ENCODE measurements at places on chromosomes 11 and 22. TPM values are rescaled to one million over a fixed set of nuclear protein-coding genes. Genes with fewer than 3 reads are reported as not detected.

GRCh38 chr11:102012946-102013345 is 34.3 kb upstream of the CFAP300 start:
- no peak for DNase-seq

- no peak for DNase-seq
Observed at GRCh38 chr22:43005106-43005505, 9.8 kb downstream of the PACSIN2 start.

DNA sequence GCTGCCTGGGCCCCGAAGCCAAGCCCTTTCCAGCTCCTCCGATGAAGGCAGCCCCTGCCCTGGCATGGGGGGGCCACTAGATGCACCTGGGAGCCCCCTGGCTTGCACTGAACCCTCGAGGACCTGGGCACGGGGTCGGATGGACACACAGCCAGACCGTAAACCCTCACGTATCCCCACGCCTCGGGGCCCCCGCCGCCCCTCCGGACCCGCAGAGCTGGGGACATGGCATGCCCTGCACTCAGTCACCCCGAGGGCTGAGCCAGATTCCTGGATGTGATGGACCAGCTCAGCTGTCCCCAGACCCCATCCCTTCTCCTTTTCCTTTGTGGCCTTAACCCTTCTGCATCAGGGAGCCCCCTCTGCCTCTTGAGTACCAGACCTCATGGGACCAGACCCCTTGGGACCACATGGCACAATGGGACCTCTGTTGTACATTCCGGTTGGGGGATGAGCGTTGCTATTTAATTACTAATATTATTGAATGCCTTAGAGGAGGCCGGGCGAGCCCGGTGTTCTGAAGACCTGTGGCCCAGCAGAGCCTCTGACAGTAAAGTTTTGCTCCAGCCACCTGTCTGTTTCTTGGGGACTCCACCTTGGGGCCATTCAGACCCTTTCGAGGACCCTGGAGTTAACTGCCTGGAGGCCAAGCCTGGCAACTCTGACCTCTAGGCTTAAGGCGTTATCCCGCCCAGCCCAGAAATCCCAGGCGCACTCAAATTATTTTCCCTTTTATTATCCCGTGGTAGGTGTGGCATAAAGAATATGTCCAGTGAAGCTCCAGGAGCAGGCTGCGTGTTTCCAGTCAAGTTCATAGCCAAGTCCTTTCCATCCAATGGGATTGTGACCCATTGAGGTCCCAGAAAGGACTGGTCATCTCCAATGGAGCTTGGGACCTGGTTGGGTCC is 3.0 kb downstream of the RASL10A start:
- DNase-seq, result no peak

GRCh38 chr11:17766073-17766359 is 31.4 kb downstream of the KCNC1 start:
- no peak for DNase-seq

GRCh38 chr22:28106617-28107016 is 187.6 kb upstream of the PITPNB start:
- DNase-seq, result peak; percentile 57

GRCh38 chr11:67349036-67349435 is 4.3 kb downstream of the POLD4 start:
- DNase-seq, result no peak

- no peak for DNase-seq
Observed at GRCh38 chr11:35290876-35291275, 128.5 kb downstream of the SLC1A2 start.

DNA sequence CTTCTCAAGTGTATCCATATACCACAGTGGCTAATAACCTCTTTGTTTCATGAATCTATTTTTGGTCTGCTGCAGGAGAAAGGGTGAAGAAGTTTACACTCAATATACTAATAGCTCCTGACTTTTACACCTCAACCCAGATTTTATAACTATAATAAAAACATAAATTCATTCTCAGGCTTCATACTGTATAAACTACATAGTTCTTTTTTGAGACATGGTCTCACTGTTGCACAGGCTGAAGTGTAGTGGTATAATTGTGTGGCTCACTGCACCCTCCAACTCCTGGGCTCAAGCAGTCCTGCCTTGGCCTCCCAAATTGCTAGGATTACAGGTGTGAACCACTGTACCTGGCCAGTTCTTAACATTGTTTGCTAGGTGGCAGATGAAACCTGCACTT is 17.8 kb upstream of the CCDC179 start:
- no peak for DNase-seq

- no peak for DNase-seq
Observed at GRCh38 chr22:45551310-45552016, 48.8 kb downstream of the FBLN1 start.

DNA sequence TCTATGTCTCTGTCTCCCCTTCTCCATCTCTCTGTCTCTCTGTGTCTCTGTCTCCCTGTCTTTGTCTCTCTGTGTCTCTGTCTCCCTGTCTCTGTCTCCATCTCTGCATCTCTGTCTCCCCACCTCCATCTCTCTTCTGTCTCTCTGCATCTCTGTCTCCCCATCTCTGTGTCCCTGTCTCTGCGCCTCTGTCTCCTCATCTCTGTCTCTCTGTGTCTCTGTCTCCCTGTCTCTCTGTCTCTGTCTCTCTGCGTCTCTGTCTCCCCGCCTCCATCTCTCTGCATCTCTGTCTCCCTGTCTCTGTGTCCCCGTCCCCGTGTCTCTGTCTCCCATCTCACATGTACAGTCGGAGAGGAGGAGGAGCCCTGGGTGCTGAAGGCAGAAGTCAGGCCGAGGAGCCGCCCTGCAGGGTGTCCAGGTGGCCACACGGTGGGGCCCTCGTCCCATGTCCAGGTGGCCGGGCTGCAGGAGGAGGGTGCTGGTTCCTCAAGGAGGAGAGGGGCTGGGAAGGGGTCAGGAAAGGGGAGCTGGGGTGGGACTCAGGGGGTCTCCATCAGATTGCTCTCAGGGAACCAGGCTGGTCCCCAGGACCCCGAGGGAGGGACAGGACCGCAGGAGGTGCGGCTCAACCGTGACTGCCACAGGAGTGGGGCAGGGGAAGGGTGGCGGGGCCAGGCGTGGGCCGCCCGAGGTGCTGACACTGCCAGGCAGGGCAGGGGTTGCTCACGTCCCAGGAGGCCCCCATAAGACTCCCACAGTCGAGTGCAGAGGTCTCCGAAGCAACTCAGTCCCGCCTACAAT is 25.6 kb upstream of the TH start:
- peak; percentile 75 for DNase-seq

- DNase-seq, result no peak
Observed at GRCh38 chr11:689625-690024, 5.4 kb downstream of the DEAF1 start.

DNA sequence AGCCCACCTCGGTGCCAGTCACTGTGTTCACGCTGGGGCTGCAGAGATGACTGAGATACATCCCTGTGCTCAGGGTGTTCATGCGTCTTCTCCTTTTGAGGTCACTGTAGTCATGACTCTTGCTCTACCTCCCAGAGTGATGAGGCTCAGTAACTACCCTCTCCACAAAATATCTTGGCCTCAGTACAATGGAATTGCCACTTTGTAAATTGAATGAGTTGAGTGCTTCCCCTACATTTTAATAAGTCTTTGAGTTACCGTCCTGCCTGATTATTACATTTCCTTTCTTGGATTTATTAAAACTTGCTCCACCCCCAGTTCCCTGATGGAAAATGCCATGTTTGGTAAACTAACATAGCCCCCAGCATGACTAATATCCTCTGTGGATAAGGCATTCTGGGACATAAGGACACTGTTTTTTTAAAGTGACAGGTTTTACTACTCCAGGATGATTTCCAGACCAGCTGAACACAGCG is 15.9 kb downstream of the PRSS23 start:
- no peak for DNase-seq

DNA sequence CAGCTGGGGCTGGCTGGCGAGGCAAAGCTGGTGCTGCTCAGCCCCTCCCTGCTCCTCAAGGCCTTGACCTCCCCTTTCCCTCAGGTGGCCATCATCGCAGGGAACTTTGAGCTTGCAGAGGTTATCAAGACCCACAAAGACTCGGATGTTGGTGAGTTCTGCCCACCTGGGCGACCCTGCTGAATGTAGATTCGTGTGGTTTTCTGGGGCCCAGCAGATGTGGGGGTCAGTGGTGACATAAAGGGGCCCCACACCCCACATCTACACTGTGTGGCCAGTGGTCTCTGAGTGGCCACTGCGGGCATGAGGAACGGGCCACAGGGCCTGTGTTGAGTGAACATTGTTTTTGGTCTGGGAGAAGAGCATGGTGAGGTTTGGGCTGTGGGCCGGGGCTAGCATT is 11.9 kb downstream of the SHANK3 start:
- DNase-seq, result no peak

DNA sequence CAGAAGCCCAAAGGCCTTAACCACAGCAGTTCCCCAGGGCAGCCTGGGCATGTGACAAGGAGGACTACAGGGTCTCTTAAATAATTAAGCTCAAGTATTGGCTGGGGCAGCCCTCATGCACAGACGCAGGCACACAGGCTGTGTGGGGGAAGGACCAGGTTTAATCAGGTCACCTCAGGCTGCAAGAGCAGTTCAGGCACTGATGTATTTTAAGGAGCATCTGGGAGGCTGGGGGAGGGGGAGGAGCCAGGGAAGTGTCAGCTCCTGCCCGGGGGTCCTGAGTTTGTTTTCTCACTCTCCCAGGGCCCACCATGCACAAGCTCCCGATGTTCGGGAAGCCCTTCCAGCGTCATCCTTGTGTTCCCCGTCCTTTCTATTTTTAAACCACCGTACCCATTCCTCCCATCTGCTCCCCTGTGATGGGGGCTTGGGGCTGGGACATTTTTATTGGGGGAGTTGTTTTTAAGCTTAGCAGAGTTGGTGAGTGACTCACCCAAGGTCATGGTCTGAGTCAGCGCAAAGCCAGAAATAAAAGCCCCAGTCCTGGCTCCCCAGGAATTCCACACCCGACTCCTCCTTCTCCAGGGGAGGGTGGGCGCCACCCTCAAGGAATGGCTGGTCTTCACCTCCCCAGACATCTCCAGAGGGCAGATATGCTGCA is 2.4 kb downstream of the CSDC2 start:
- DNase-seq, result peak; percentile 42

MRGPRE gene
- not detected for total RNA-seq

C11orf65 gene
- total RNA-seq, result 0.46 TPM

CCDC73 gene
- 0.02 TPM for total RNA-seq

UEVLD gene
- 14.9 TPM for total RNA-seq

CHRNA10 gene
- total RNA-seq, result 0.33 TPM

Data from SJCRH30 (cell line).